ENCODE measurements at places on chromosomes 2 and 18.

DNA sequence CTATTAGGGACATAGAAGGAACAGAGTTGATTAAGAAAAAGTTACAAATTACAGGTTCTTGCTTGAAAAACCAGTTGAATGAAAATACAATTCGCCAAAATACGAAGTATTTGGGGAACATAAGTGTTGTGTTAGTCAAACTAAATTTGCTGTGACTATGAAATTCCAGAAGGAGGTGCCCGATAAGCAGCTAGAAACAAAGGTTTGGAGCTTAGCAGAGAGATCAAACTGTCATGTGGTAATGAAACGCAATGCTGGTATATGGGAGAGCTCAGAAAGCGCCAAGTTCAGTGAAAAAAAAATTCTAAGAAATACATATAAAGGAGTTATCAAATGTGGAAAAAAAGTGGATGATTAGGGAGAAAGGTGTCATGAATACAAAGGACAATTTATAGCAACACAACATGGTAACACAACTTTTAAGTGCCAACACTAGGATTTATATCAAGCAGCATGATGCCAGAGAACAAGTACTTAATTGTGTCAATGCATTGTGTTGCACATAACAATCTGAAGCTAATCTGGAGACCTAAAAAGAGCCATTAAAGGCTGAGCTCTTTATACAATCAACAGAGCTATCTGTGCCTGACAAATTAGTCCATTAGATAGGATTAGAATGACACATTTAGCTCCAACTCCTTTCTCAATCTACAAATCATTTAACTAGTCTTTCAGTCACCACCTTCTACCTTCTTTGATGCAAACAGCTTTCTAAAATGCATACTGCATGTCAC, 31.2 kb downstream of the SMAD2 start:
- no peak for DNase-seq

DNA sequence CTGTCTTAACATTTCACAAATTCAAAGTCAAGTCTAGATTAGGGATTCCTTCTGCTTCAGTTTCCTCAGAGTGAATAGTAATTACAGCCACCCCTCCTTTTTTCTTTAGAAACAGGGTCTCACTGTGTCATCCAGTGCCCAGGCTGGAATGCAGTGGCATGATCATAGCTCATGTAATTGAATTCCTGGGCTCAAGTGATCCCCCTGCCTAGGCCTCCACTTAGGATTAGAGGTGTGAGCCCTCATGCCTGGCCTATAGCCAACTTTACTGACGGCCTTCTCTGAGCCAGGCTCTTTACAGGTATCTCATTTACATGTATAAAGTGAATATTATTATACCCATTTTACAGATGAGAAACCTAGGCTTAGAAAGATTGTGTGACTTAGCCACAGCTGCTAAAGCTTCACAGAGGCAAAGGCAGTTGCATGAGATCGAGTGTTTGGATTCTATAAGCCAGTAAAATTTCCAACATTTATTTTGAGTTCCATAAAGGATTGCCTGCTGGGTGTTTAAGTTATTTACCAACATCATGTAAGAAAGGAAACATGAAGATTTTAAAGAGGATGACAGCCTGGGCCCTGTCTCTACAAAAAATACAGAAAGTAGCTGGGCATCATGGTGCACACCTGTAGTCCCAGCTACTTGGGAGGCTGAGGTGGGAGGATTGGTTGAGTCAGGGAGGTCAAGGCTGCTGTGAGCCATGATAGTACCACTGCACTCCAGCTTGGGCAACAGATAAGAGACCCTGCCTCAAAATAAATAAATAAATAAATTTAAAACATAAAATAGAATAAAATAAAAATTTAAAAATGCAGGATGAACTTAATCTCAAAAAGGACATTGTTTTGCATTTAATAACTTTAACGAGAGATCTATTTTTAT, 1.8 kb downstream of the ENOSF1 start:
- DNase-seq, result no peak

DNA sequence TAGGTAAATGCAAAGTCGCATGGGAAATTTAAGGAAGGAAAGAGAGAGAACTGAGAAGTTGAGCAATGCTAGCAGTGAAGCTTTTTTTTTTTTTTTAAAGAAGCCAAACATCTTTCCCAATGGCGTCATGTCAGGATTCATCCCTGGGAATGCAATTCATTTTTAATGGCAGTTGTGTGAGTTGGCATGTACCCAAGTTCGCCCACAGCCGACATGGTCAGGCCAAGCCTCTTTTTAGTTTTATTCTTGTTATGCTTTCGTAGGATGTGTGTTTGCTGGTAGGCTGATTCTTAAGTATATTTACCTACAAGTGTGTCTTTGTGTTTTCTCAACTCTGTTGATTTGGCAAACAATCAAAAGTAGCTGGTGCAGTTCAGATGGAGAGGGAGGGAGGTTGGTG, 127.6 kb upstream of the ITGA6 start:
- DNase-seq, result no peak

DNA sequence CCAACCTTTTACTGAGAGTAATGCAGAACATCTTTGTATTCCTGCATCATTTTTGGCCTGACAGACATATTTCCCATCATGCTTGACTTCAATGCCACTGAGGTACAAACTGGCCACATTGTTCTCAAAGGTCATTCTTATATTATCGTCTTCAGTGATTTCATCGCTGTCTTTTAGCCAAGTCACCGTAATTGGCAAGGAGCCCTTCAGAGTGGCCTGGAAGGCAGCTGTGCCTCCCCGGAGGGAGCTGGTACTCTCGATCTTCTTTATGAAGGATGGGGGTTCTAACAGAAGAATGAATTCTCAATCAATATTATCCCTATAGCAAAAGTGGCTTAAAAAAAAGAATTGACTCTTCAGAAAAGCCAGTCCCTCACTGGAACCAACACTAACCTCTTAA, 75.9 kb downstream of the TTN start:
- DNase-seq, result no peak

DNA sequence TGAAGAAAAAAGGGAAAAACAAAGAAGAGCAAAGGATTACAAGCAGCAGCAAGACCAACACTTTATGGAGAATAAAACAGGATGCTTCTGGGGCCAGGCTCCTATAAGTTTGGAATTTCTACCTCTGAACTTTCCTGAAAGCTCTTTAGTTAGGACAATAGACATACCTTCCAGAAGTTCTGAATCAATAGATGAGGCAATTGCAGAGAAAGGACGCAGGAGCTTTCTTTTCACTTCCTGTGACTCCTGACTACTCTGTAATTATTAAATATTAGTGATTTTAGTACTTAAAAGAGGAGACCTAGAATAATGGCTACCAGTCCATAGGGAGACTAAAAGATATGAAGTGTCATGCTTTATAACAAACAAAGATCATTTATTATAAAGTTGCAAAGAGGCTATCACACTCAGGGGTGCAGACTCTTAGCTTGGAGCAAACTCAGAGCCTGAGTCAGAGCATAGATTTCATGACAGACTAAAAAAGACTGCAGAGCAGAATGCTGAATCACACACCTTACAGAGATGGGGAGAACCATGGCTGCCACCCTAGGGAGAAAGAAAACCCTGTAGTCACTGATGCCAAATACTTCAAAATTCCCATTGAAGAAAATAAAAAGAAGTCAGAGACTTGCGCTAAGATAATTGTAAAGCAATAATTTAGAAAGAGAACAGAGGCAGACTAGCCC, 52.5 kb upstream of the FAM136A start:
- no peak for DNase-seq

DNA sequence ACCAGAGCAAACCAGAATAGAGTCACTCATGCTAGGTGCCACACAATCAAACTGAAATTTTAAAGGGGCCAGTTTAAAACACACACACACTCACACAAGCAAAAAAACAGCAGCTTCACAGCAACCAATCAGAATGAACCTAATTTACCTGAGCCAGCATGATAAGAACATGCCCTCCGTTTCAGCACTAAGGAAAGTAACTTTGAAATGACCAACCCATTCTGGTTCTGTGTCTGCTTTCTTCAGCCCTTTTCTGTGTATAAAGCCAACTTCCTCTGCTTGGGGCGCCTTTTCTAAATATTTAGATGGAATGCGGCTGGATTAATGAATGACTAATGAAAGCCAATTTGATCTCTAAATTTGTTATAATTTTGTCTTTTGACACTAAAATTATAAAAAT, 629.1 kb downstream of the ZEB2 start:
- DNase-seq, result no peak

GRCh38 chr2:201255408-201256033, 4.8 kb upstream of the CASP8 start:
- DNase-seq, result no peak

- no peak for DNase-seq
These were observed 173.5 kb downstream of the UBE2E3 start for GRCh38 chr2:181153886-181154285.

DNA sequence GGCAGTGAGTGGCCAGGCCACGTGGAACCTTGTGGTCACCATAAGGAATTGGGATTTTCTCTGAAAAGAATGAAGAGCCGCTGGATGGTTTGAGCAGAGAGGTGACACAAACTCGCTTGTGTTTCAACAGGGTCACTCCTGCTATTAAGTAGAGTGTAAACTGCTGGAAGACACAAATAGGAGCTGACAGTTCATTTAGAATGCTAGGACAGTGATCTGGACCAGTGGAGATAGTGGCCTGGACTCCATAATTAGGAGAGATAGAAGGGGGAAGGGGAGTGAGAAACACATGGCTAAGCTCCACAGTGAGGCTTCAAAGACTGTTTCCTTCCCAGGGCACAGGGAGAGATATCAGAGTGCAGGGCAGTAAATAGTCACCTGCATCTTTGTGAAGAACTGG, 381.1 kb upstream of the ST6GAL2 start:
- DNase-seq, result no peak

DNA sequence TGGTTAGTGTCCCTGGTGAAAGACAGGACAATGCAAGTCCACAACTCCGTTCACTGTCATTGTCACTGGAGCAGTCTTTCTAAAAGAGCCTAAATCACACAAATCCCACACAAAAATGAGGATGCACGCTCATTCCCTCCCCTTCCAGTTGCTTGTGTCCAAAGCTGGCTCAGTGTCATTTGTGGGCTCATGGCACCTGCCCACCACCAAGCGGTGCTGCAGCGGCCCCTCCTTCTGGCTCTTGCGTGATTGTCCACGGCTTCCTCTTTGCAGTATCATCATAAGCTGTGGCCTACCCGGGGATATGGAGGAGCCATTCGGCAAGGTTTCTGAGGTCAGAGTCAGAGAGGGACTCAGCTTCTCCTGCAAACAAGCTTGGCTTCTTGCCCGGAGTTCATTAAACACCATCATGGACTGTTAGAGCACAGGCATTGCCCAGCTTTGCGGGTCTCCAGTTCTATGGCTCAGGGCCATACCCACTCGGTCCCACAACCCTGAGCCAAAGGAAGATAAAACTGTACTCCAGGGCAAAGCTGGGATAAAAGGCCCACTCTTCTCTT, 179.4 kb upstream of the AGAP1 start:
- no peak for DNase-seq

DNA sequence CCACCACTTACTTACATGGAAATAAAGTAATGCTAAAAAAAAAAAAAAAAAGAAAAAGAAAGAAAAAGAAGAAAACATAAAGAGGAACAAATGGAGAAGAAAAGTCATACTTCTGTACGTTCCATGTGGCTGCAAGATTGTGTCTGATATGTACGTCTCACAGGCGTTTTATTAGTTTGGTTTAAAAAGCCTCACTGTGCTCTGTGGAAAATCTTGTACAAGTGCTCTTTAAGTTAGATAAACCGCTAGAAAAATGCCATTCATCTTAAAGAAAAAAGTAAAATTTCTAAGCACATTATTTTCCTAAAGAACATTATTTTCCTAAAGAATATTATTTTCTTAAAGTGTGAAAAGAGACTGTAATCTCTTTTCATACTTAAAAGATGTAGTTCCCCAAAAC, 165.1 kb downstream of the ZNF521 start:
- DNase-seq, result no peak

DNA sequence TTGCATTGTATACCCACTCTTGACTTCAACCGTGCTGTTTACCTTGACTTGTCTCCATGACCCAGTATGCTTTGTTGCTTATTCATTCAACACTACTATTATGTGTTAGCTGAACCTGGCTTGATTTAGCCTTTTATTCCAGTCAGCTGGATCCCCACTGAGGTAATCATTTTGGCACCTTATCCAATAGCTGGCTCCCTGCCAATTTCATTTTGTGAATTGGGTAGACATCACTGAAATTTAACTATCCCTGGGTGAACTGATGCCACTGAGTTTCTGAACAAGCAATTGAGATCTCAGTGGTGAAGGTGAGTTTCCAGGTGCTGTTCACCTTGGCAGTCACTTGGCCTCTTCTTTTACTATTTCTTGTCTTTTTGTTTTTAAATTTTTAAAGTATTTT, 584.3 kb downstream of the ADCYAP1 start:
- DNase-seq, result no peak

DNA sequence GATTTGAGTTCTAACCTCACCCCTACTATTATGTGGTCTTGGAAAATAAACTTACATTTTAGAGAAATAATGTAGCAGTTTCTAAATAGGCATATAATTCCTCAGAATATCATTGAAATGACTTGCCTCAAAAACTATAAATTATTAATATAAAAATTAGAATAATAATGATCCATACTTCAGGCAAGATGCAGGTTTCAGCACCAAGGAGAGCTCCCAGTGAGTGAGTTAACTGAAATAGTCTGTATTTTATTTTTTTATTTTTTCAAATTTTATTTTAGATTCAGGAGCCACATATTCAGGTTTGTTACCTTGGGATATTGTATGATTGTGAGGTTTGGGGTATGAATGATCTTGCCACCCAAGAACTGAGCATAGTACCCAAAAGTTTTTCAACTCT, 472.2 kb upstream of the DCC start:
- DNase-seq, result no peak

DNA sequence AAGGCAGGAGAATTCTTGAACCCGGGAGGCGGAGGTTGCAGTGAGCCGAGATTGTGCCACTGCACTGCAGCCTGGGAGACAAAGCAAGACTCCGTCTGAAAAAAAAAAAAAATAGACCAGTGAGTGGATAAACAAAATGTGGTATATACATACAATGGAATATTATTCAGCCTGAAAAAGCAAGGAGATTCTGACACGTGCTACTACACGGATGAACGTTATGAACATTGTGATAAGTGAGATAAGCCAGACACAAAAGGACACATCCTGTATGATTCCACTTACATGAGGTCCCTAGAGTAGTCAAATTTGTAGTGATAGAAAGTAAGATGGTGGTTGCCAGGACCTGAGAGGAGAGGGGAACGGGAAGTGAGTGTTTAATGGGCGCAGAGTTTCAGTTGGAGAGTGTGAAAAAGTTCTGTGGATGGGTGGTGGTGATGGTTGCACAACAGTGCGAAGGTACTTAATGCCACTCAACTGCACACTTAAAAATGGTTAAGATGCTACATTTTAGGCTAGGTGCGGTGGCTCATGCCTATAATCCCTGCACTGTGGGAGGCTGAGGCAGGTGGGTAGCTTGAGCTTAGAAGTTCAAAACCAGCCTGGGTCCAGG, 38.3 kb downstream of the NIFK start:
- DNase-seq, result no peak

DNA sequence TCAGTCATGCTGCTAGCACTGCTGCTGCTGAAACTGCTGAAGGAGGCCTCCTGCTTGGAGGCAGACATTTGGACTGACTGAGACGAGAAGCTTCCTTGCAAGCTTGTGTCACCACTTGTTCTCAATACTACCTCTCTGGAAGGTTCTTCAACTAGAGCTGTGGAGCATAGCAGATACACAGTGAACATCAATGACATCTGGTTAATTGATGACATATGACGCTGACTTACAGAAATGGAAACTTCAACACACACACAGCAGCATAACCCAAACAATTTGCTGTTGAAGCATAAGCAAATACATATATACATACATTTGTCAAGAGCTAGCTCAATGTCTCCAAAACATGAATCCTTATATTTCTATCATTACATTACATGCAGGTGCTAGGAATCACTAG, 47.3 kb downstream of the PLEKHA3 start:
- DNase-seq, result no peak

Measured in stimulated activated CD8-positive, alpha-beta memory T cell treated with anti-CD3 and anti-CD28 coated beads, Interleukin-15, amount 100 ng/mL, for 24 hours (primary cell).